ENCODE measurements at places on chromosomes 13 and 19.

DNA sequence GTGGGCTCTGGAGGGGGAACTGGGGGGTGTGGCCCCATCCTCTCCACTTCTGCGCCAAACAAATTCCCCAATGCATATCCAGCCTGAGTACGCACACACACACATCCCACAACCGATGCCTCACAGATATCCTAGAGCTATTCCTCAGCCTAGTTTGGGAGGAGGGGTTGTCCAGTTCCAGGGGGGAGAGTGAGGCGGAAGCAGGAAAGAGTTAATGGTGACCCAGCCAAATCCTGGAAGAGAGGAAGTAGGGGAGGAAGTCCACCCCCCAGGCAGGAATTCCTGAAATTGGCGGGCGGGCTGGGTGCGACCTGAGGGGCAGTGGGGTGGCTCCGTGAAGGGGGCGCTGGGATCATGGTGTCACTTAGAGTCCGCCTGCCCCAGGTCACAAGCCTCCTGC lies 897 bp downstream of the GPR4 start:
- DNase-seq: no peak

DNA sequence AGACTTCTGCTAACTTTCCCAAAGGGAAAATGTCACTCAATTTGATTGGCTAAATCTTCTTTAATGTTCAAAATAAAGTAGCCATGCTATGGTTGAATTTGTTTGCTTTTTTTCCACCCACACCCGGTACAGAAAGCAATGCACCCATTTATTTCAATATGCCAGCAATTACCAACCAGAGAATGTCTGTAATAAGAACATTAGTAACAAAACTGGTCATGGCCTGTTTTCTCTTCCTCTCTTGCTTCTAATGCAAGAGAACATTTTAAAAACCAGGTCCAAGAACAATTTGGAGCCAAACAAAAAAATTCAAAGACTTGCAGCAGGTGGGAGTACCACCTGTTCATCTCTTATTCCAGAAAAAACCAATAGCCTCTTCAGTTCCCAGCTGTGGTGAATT lies 1108.8 kb upstream of the PCDH20 start:
- no peak for DNase-seq

GRCh38 chr19:3752492-3752891 lies 9.0 kb downstream of the APBA3 start:
- no peak for DNase-seq

DNA sequence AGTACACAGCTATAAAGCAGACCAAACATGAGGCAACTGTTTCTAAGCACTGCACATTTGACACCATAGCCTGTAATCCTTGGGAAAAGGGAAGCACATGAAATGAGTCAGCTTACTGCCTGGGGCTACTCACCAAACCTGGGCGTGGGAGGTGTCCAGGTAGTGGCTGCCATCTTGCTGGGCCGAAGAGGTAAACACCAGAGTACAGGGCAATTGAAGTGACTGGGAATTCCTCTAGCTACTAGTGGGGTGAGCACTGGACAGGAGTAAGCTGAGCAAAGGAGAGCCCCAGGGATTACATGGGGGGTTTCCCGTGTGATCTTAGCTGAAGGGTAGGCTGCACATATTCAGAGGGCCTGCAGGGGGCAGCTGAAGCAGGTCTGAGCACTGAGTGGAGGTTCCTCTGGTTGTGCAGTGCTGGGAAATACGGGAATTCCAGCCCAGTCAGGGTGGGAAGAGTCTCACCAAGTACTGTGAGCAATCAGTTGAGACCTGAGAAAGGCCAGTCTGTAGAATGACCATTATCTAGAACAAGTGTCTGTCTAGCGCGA lies 140.5 kb downstream of the SLC7A1 start:
- no peak for DNase-seq

- DNase-seq: no peak
Observed at GRCh38 chr13:113924184-113924901, 49.5 kb downstream of the C13orf46 start.

GRCh38 chr13:100045355-100045754 lies 43.5 kb upstream of the PCCA start:
- no peak for DNase-seq

- DNase-seq: no peak
Observed at GRCh38 chr13:112639521-112639920, 50.3 kb upstream of the ATP11A start.

- no peak for DNase-seq
Observed at GRCh38 chr19:7360393-7360984, 11.8 kb downstream of the ARHGEF18 start.

DNA sequence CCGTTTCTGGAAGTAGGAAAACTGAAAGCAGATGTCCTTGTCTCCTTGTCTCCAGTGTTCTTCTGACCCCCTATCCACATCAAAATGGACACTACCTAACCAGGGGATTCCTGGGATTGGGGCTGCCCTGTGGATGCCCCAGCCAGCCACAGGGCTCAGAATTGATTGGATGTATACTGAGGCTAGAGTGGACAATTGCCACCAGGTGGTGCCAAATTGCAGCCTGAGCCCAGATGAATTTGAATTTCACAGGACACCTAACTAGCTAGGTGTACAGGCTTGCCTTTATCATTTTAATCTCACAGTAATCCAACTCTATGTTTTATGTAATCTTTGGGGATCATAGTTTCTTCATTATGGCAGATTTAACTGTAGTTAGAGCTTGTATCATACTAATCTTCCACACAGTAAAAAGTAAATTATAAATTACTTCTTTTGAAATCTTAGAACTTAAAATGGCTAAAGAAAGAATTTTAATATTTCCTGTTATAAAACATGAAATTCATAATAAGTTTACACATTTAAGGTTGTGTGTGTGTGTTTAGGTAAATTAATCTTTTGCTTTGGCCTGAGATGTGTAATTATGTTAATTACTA lies 58.0 kb downstream of the PIBF1 start:
- no peak for DNase-seq

- DNase-seq: no peak
Observed at GRCh38 chr13:46131705-46132104, 26.9 kb upstream of the CPB2 start.
